Mesothelial cell of epicardium (in vitro differentiated cells): ENCODE measurements at places on chromosomes 7 and 10. TPM values are rescaled to one million over a fixed set of nuclear protein-coding genes. Genes with fewer than 3 reads are reported as not detected.

The ANKRD1 gene
- 5.1 to 5.2 TPM (median 5.2 TPM) in 3 replicates for total RNA-seq

DNA sequence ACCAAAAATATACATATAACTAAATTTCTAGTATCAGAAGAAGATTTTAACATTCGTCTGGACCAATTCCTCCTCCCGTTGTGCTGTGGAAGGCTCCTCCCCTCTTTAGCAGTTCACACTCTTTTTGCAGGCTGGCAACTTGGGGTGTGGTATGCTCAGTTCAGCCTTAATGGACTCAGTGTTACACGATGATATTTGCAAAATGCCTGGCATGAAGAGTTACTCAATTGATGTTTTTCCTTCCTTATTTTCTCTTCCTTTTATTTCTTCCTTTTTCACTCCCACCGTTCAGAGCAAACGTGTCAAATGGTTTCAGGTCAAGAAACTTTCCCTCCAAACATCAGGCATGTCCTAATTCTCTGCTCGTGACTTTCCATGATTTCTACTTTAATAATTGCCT is 248.3 kb downstream of the PHF14 start:
- DNase-seq = no peak

- DNase-seq = no peak
Measured at GRCh38 chr7:134167250-134167649, 40.1 kb downstream of the LRGUK start.

DNA sequence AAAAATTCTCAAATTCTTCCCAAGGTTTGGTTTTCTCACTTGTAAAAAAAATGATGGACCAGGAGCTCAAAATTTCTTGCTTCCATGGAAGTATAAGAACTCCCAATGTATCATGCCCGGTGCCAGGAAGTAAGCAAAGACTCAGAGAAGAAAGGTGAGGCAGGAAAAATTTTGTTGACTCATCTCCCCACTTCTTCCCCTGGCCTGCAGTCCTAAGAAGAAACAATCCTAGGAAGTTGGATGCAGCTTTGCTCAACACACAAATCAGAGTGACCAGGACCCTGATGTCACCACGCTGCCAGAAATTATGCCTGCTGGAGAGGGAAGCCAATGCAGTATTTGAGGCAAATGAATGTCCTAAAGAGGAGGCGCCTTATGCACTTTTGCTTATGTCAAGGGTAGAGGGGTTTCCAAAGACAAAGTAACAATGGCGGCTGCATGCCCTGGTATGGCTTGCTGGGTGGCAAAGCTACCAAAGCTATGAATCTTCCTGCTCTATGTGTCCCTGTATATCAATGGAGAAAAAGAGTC is 163.6 kb downstream of the NEURL1 start:
- DNase-seq = no peak

DNA sequence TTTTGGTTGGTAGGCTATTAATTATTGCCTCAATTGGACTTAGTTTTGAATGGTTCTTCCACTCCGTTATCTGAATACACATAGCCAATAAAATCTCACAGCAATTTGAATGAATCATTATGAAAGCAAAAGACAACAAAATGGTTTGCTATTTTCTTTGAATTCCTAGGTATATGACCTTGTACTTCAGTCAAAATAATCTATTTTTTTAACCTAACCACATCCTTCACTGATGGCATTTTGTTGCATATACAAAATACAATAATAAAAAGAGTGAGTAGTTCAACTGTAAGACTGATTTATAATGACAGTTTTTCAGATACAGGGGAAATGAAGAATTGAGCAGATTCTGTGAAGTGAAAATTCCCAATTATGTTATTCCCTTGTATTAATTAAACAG is 433.1 kb downstream of the HTR7 start:
- no peak for DNase-seq

The CHST3 gene
- total RNA-seq = 26.2 to 27.6 TPM (median 26.3 TPM) in 3 replicates

GRCh38 chr7:30148951-30149459 is 14.2 kb downstream of the MTURN start:
- DNase-seq = no peak

The KLLN gene
- total RNA-seq = 1.1 to 1.2 TPM (median 1.2 TPM) in 3 replicates

The ADRA2A gene
- total RNA-seq = 4.7 to 5.2 TPM (median 4.9 TPM) in 3 replicates
